ENCODE measurements at places on chromosomes 7 and 10. TPM values are rescaled to one million over a fixed set of nuclear protein-coding genes. Genes with fewer than 3 reads are reported as not detected.

The FBXW4 gene
- total RNA-seq, result 63.8 TPM

GRCh38 chr7:137519947-137520346, 176.4 kb upstream of the PTN start:
- H3K27ac ChIP-seq, result no peak overlapping the region
- no peaks in the 10 kb centered on the region for H3K27me3 ChIP-seq
- no peaks in the 10 kb centered on the region for H3K4me1 ChIP-seq
- no peaks in the 10 kb centered on the region for H3K36me3 ChIP-seq
- H3K4me3 ChIP-seq, result no peak overlapping the region
- no peak for DNase-seq

DNA sequence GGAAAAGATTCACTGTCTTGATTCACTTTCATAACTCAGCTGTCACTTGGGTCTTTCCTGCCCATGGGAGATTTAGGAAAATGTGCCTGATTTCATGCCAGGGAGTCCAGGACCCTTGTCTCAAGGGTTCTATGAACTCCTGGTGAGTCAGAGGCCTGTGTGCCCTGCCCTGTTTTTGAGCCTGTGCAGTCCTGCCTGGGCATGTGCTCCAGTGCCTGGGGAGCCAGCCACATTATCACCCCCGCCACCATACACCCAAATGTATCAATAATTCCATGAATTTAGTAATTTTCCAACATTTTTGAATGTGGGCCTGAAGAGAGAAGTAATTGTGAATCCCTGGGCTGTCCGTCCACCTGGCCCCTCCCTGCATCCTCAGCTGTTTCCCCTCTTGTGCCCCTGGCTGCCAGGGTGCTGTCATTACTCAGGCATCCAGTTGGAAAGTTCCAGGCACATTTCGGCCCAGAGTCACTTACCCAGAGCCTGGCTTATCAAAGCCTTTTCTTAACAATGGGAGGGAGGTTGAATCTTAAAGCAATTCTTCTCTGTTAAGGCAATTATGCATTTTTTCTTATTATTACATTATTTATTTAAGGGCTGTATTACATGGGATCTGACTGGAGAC, 287.8 kb upstream of the CDC14C start:
- H3K27me3 ChIP-seq, result no peaks in the 10 kb centered on the region
- DNase-seq, result peak; percentile 50
- no peak overlapping the region for H3K4me3 ChIP-seq
- H3K27ac ChIP-seq, result no peak overlapping the region
- no peaks in the 10 kb centered on the region for H3K4me1 ChIP-seq

DNA sequence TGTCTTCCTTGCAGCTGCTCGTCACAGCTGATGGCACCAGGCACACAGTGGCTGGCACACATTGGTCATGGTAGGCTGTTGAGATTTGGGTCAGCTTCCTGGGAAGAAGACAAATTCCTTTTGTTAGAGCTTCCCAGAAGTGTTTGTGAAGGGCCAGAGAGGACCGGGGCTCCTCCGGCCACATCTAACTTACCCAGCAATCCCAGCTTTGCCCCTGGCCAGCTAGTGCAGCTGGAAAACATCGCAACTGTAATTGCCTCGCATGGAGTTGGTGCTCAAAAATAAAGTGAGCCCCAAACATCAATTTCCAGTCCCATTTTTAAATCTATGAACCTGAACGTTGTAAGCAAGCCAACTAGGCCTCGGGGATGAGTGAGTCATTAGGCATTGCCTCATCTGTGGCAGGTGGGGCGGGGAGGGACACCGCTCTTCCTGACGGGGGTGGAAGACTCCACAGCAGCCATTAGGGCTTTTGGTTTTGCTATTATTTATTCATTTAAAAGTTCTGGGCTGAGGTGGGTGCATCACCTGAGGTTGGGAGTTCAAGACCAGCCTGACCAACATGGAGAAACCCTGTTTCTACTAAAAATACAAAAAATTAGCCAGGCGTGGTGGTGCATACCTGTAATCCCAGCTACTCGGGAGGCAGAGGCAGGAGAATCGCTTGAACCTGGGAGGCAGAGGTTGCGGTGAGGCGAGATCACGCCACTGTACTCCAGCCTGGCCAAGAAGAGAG, 12.4 kb downstream of the CPA5 start:
- H3K36me3 ChIP-seq, result no peaks in the 10 kb centered on the region
- peak overlapping the region; percentile 90 for H3K27ac ChIP-seq
- DNase-seq, result peak; percentile 46
- no peak overlapping the region for H3K4me3 ChIP-seq

DNA sequence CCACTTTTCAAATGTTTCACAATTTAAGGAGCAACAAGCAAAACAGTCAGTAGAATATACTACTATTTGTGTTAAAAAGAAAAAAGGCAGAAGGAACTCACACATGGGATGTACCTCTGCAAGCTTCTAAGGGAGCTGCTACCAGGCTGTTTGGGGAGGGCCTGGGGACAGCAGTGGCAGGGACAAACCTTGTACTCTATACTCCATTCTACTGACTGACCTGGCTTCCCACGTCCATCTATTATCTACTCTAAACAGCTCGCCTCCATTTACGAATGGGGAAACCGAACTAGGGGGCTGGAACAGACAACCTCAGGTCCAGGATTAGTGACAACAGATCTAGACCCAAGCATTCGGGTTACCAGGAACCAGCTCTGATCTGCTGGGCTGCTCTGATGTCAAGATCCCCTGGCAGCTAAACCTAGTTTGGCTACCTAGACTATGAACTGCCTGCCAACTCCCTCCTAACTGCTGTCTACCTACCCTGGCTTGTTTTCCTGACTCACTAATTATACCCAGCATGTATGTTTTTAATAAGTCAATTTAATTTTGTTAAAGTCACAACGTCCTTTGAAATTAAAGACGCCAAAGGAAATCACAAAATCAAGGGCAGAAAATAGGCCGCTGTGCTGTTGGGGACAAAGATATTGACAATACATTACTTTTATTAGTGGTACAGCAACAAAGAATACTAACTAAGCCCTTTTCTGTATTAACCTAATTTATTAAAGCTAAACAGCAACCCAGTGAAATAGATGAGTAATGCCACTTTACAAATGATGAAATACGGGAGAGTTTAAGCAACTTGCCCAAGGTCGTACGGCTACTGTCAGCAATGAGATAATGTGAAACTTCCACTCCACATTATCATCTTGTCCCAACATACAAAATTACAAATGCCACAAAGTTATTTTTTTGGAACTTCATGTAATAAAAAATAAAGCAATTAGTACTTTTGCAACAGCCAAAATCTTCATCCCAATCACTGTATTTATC, 5.3 kb downstream of the PSAP start:
- peaks cover 7% of the 10 kb centered on the region for H3K4me1 ChIP-seq
- H3K27ac ChIP-seq, result no peak overlapping the region
- DNase-seq, result no peak
- H3K27me3 ChIP-seq, result no peaks in the 10 kb centered on the region
